ENCODE measurements at places on chromosomes 6 and 20.

- no peak for DNase-seq
Measured at GRCh38 chr6:98787435-98787834, 46.9 kb upstream of the POU3F2 start.

GRCh38 chr6:15369838-15370237, 124.0 kb downstream of the JARID2 start:
- DNase-seq: no peak

DNA sequence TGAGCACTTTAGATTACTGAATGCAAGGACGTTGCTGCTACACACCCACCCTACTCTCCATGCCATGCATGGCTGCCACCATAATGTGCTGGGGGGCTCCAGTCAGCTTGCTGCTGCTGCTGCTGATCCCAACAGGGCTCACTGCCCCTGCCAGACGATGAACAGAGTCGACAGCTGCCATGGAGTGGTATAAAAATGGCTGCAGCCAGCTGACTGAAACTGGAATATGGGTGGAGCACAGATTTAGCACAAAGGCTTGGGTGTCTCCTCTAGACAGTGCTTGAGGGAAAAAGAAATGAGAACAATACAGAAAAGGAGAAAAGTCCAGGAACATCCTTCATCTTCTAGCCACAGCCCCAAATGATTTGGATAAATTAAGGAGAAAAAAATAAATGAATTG, 150.7 kb downstream of the PDSS2 start:
- no peak for DNase-seq

DNA sequence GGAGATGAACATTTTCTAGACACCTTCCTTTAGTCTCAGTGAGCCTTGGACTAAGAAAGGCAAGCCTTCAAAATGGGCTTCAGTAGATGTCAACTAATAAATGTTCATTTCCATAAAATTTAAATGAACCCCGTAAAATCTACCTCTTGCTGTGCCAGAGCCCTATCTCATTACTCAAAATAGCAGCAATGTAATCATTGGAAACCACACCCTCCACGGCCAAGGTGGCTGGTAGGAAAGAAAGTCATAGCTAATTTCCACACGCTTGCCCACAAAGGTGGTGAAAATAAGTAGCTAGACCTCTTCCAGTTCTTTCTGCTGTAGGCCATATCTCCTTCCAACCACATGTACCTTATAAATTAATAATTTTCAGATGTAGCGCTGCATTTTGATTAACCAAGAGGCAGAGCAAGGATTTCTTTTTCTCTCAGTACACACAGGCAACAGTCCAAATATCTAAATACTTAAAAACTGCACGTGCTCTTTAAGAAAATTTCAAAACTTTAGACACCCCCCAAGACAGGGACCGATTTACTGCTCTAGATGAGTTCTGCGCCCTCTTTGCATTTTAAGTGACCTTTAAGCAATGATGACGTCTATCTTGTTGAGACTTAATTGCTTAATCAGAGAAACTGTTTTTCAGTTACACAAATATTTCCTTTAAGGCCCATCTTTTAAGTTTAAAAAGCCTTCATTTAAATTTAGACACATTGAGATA, 290.8 kb downstream of the ZNF217 start:
- no peak for DNase-seq

DNA sequence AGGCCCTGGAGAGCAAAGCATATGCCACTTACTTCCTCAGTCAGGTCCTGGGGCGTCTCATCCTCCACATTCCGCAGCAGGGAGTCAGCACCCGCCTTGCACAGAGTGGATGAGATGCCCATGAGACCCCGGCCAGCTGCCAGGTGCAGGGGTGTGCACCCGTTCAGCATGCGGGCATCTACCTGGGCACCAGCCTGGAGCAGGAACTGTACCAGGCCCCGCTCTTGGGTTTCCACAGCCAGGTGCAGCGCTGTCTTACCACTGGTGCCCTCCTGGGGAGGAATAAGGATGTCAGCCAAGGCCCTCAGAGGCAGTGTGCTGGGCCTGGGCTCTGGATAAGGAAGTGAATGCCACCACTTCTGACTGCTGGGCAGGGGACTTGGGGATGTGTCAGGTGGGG, 2.7 kb upstream of the SLC35B2 start:
- DNase-seq: no peak

DNA sequence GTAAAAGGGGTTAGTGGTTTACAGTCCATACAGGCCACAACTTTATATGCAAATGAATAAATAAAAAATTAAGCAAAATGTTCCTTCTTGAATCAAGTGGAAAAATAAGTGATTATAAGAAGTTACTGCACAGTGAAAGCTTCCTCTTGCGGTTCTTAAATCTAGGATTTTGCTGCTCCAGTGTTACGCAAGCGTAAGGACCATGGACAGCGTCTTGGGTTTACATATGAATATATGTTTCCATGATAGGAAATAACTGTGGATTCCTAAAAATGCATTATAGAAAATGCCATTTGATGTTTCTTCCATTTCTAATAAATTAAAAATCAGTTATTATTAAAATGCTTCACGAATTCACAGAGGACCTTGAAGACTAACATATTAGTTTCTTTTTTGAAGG, 176.6 kb upstream of the POU3F2 start:
- no peak for DNase-seq

DNA sequence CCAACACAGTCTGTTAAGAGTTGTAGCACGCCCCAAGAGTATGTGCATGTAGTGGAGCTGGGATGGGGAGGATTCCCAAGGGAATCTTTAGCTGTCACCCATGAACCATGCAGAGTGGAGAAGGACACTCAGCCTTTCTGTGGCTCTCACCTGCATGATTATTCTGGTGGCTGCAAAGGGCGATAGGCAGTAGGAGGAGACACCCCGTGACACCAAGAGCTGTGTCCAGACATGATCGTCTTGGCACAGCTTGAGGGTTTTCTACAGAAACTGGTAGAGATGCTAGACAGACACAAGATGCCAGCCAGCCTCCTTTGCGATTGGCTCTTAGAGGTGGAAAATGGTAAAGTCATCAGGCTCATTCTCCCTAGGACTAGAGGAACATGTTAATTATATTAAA, 3.1 kb upstream of the CSE1L start:
- DNase-seq: peak; percentile 30

DNA sequence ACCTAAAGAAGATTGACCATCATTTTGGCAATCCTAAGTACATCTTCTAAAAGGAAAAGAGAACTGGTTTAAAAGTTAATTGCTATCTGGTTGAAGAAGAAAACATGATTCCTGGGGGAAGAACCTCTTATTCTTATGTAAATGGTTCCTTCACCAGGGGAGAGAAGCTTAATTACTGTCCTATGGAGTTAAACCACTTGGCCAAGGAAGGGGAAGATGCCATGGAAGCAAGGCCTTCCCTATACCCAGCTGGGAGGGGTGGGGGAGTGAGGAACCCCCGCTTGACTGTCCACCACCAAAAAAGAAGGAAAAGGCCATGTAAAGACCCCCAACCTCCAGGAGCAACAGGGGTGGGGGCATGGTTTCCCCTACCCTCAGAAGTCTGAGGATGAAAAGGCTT, 962.1 kb downstream of the GRIK2 start:
- DNase-seq: no peak

DNA sequence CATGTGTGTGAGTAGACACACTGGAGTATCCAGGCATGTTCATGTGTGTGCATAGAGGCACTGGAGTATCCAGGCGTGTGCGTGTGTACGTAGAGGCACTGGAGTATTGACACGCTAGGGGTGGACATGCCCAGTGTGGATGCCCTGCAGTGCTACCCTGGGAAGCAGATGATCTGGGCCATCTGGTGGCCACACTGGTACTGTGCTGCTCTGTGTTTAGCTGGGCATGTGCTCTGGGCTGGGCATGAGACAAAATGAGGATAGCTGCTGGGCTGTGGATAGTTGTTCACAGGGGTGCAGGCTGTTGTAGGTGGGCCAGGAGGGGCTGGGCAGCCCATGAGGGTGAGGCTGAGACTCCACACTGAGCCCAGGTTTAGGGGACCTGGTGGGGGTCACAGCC, 24.0 kb upstream of the NPBWR2 start:
- DNase-seq: no peak

- no peak for DNase-seq
Measured at GRCh38 chr6:138806889-138807288, 11.0 kb downstream of the ECT2L start.

- no peak for DNase-seq
Measured at GRCh38 chr20:4412216-4412615, 309.5 kb upstream of the PRND start.

DNA sequence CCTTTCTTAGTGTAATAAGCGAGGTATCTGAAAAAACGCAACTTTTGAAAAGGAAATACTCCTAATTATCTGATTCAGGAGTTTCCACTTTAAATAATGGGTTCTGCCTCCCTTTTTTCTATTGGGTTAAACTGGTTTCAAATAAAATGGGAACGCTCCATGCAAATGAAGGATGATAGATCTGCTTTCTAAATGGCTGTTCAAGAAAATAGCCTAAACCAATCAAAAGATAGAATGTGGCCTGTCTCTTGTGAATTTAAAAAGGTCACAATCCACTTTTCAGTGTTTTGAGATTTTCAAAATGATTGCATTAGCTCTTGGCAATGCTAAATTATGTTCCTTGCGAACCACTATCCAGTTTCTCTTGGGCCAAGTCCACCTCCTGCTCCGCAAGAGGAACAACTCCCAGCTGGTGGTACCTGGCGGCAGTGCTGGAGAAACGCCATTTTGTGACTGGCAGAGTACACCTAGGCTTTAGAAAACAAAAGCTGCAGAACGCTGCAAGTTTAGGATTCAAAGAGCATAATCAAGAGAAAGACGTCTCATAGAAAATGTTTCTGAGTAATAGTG, 56.7 kb downstream of the TRIM38 start:
- no peak for DNase-seq

- DNase-seq: no peak
Measured at GRCh38 chr6:37036146-37036545, 30.7 kb downstream of the FGD2 start.

DNA sequence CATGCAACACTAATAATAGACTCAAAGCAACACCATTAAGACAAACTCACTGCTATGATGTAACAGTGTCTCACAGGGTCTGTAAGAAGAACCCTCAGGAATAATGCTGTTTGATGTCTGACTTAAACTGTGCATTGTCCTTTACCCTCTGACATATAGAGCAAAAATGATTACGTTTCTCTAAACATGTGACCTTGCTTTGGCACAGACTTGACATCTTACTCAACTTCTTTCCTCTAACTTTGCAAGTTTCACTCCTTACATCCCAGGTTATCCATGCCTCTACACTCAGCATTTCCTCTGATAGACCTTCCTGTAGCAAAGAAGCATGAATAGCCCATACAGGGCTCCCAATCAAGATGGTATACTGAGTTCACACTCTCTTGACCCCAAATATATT, 252.7 kb downstream of the UST start:
- DNase-seq: no peak

DNA sequence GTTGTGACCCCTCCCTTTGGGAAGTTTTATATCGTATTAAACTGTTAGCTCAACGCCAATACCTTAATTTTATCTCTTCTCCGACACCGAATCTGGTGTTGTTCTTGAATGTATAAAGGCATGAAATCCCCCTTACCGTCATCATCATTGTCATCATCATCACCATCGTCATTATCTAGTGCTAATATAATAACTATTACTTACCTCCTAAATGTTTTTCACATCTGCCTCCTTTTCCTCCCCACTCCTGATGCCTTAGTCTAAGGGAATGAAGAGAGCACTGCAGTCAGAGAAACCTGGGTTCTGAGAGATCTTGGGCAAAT, 677 bp upstream of the ZBTB24 start:
- DNase-seq: no peak

- DNase-seq: peak; percentile 45
Measured at GRCh38 chr20:25579081-25579770, 6.1 kb downstream of the NINL start.

GRCh38 chr20:2759143-2759542, 41.3 kb downstream of the CPXM1 start:
- DNase-seq: no peak

- DNase-seq: no peak
Measured at GRCh38 chr6:109515781-109516409, 32.9 kb upstream of the ZBTB24 start.

GRCh38 chr6:130394246-130394645, 28.4 kb downstream of the TMEM200A start:
- no peak for DNase-seq

DNA sequence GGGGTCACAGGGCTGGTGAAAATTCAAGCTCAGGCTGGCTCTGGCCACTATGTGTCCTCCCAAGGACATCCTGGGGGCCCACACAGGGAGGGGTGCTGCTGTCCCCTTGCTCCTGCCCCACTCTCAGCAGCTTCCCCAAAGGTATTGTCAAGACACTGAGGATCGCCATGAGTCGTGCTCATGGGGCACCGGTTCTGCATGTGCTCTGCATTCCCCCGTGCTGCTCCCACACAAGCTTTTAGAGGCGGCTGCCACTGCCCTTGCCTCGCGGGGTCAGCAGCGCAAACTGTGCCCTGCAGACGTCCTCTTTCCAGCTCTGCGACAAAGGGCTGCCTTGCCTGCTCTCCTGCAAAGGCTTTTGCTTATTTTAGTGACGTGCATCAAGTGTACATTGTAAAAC, 179.8 kb downstream of the ERMARD start:
- DNase-seq: no peak

GRCh38 chr6:81331526-81331925, 421.0 kb downstream of the TENT5A start:
- no peak for DNase-seq

- no peak for DNase-seq
Measured at GRCh38 chr6:170280689-170281045, 10.2 kb downstream of the DLL1 start.

DNA sequence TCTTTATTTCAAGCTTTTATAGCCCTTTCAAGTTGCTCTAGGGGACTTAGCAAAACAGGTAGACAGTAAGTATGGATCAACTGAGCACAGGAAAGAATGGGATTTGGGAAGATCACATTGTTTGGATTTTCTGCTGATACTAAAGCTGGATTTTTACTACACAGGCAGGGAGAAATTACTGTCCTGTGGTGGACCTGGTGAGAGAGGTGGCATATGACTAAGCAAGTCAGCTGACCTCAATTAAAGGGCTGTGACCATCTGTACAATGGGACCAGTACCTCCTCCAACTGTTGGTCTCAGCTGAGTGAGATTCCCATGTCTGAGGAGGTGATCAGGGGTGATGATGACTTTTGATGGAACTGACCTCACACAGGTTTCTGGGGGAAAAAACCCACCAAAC, 28.0 kb downstream of the RREB1 start:
- no peak for DNase-seq

GRCh38 chr6:52975580-52975979, 19.5 kb downstream of the GSTA4 start:
- no peak for DNase-seq

- DNase-seq: no peak
Measured at GRCh38 chr6:143634486-143634885, 43.3 kb upstream of the PHACTR2 start.

GRCh38 chr6:10156875-10157274, 258.0 kb downstream of the TFAP2A start:
- DNase-seq: no peak

GRCh38 chr20:1374246-1374645, 18.6 kb downstream of the FKBP1A start:
- DNase-seq: no peak
